ENCODE measurements at places on chromosomes 3 and 15.
A peak's percentile ranks its signal among the peaks of the same experiment; 100 is the strongest.

- no peak for DNase-seq
These were observed 116.5 kb upstream of the ALDH1A3 start for GRCh38 chr15:100762913-100763834.

DNA sequence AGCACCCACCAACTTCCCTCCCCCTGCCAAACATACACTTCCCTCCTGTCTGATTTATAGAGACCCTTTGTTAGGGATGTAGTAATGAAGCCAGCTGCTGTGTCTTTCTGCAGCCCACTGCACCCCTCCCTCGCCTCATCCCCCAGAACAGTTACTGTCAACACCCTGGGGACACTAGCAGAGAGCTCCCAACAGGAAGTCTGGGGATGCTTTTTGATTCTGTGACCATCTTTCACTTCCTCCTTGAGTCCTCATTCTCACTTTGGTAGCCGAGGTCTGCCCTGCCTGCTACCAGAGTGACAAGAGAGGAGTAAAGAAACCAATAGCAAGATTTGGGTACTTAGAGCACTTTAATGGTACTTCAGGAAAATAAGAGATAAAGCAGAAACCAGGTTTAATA is 201.6 kb downstream of the SATB1 start:
- no peak for DNase-seq

DNA sequence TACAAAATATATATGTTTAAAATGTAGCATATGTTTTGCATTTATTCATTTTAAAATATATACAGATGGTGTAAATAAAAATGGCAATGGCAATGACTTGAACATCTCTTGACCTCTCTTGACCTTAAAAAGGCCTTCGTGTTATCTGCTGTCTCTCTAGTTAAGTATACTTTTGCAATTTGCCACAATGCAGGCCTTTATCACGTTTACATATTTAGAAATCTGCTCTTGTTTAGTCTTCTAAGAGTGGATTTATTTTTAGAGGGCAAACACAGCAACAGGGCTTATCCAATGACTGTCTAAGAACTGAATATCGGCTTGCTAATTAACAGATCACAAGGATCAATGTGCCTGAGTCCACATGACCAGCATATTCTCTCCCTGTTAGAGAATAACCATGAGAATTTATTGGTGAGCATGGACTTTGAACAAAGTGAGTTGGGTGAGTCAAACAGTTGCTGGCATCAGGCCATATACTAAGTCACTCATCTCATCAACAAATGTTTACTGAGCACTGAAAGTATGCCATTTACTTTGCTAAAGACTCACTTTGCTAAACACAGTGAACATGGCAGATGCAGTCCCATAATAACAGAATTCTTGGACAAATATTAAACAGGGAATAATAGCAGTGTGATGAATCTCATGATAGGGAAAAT is 48.2 kb downstream of the MDFIC2 start:
- peak; percentile 1 for DNase-seq

- no peak for DNase-seq
These were observed 138.5 kb downstream of the RORA start for GRCh38 chr15:61090386-61091288.

DNA sequence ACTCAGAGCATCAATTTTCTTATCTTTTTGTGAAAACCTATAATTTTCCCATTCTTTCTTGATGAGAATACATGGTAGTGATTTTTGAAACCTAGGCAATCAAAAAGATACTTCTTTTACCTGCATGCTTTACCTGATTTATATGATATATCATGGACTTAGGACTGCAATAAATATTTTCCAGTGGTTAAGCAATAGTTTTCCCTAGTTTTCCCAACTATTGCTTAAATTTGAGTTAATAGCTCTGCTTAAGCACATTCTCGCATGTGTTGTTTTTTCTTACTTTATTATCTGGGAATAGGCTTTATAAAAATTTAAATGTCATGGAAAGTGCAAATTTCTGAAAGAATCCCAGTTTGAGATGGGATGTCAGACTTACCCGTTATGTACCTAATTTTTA is 465.1 kb upstream of the BCHE start:
- DNase-seq = no peak

DNA sequence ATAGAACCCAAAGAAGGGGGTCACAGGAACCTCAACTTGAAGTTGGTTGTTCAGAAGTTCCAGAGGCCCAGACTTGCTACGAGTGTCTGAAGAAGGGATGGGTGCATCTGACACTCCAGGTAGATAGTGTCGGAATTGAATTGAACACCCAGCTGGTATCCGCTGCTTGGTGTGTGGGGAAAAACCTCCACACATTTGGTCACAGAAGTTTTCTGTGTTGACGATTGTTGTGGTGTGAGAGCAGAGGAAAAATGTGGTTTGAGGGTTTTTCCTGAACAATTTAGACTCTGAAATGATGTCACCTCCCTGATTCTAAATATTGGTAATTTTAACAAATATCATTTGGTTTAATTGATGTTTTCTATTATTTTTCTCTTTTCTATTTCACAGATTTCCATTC is 218.8 kb upstream of the CTNNB1 start:
- DNase-seq = no peak

GRCh38 chr3:161838021-161838420 is 341.4 kb downstream of the OTOL1 start:
- no peak for DNase-seq

DNA sequence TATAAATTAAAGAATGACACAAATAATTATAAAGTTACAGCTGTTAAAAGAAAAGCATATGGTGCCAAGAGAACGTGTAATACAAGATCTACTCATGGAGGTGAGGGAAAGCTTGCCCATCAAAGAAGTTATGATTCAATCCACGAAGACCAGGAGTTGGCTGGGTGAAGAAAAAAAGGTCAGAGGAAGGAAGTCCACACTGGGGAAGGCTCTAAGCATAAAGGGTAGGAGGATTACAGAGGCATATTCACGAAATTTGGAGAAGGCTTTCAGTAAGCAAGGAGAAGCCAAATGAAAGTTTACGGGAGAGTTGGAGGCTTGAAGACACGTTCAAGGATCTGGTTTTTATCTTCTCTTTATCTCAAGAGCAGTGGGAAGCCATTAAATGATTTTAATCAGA is 1.8 kb upstream of the TGFBR2 start:
- no peak for DNase-seq

DNA sequence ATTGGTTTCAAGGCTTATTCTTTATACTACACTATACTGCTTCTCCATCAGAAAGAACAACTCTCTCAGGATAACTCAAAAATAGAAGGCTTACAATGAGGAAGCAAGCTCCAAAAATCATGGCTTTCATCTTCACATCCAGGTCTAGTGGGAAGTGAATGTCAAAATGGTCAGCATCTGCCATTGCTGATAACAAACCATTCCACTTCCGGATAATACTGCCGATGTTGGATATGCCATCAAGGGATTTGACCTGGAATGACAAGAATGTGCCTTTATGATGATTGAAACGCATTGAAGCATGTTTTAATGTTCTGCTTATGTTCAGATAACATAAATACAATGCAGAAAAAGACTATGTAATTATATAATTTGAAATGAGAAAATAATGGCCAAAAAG is 34.0 kb upstream of the PLOD2 start:
- no peak for DNase-seq

DNA sequence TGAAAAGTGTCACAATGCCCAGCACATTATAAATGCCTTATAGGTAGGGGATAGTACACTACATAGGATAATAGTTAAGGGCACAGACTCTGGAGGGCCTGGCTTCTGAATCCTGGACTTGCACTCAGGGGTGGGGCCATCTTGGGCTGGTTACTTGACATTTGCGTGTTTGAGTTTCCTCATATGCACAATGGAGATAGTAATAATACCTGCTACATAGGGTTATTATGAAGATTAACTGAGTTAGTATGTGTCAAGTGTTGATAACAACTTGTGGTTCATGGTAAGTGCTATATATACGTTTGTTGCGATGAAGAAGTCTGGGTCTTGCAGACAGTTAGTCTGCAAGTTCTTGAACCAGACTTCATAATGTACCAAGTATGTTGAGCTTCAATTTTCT is 37.0 kb downstream of the MITF start:
- DNase-seq = no peak

DNA sequence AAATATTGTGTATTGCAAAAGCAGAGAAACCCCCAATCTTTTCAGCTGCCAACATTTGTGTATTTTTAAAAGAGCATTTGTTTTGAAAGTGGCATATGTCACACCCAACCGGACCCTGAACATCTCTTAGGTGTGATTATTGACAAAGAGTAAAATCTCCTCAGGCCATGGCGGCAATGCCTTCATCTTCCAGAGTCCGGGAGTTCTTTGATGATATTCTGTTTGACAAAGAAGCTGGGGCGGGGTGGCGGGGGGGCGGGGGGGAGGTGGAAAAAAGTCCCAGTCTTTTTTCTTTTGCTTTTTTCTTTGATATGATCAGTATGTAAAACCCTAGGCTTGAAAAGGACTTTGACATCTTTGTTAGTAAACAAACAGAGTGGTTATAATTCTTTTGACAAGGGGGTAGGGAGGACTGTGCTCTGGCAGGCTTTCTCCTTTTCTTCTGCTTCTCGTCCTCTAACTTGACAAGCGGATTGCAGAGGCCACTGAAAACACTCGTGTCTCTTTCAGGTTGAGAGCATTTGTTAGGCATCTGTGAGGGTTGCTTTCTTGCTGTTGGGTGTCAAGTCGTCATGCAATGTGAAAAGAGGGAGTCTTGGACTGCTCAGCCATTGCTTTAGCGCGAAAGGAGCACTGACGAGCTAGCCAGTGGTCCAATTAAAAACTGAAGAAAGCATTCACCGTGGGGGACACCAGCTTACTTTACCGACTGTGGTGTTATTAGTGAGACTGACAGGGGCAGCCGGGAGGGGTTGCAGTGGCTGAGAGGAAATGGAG is 243.2 kb downstream of the NSUN3 start:
- DNase-seq = no peak

All from fibroblast of lung (primary cell).